ENCODE measurements at places on chromosomes 16 and 17. TPM values are rescaled to one million over a fixed set of nuclear protein-coding genes. Genes with fewer than 3 reads are reported as not detected.

- DNase-seq, result no peak
Measured at GRCh38 chr16:53084746-53085334, 30.0 kb downstream of the CHD9 start.

- DNase-seq, result no peak
Measured at GRCh38 chr17:10226930-10227695, 28.7 kb upstream of the GAS7 start.

- no peak for DNase-seq
Measured at GRCh38 chr17:34465789-34466188, 102.8 kb upstream of the CCL1 start.

- DNase-seq, result no peak
Measured at GRCh38 chr17:59620518-59621259, 994 bp downstream of the CLTC start.

DNA sequence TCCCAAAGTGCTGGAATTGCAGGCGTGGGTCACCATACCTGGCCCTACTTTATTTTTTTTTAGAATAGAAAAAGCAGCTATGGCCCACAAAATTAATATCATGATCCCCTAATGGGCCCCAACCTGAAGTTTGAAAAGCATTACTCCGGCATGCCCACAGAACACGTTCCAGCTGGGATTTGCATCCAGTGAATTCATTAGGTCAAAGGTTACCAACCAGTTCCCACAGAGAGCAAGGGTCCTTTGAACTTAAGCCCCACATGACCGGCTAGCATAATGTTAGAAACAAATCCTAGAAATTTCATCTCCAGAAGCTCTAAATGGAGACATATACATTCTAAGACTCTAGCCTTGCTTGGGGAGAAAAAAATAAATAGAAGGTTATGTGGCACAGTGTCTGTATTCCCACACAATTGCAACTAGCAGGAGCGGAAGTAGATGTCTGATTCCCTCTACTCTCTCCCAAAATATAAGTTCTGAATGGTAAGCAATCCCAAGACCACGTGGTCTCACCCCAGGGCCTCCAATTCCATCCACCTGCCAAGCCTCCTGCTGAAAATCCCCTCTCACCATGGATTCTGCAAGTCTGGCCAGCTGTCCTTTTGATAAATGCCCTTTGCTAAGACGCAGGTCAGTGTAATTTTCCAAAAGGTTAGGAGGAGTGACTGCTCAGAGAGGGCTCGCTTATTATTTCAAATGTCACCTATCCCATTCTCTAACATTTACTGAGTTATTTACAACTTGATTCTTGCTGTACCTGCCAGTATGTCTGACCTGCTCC is 395.8 kb downstream of the NPIPA8 start:
- no peak for DNase-seq

Gene ANKRD40CL
- not detected for total RNA-seq
